ENCODE measurements at places on chromosomes 7 and 10.
A peak's percentile ranks its signal among the peaks of the same experiment; 100 is the strongest.

GRCh38 chr10:22635650-22636049 lies 78.7 kb downstream of the PIP4K2A start:
- DNase-seq, result no peak

DNA sequence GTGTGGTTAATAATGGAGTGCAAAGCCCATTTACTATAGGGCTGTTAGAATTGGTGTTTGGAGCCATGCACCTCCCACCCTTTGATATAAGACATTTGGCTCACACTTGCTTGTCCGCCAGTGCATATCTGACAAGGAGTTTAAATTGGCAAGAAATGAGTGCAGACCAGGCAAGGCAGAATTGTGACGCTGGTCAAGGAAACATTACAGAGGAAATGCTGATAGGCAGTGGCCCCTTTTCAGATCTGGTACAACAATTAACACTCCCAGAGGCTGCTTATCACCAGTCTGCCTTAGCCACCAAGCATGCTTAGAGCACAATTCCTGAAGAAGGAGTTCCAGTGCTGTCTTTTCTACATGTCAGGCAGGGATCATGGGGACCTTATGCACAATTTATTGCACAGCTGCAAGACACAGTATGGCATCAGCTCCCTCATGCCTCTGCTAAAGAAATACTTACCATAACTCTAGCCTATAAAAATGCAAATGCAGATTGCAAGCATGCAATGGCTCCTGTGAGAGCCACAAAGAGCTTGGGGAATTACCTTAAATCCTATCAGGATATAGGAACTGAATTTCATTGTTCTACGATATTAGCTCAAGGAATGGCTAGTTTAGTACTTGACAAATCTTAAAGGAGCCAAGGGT lies 35.2 kb downstream of the OR13A1 start:
- DNase-seq, result no peak

- DNase-seq, result no peak
Measured at GRCh38 chr10:99660662-99661376, 1.5 kb downstream of the ENTPD7 start.

GRCh38 chr10:95835149-95835860 lies 72.5 kb upstream of the CC2D2B start:
- DNase-seq, result no peak

DNA sequence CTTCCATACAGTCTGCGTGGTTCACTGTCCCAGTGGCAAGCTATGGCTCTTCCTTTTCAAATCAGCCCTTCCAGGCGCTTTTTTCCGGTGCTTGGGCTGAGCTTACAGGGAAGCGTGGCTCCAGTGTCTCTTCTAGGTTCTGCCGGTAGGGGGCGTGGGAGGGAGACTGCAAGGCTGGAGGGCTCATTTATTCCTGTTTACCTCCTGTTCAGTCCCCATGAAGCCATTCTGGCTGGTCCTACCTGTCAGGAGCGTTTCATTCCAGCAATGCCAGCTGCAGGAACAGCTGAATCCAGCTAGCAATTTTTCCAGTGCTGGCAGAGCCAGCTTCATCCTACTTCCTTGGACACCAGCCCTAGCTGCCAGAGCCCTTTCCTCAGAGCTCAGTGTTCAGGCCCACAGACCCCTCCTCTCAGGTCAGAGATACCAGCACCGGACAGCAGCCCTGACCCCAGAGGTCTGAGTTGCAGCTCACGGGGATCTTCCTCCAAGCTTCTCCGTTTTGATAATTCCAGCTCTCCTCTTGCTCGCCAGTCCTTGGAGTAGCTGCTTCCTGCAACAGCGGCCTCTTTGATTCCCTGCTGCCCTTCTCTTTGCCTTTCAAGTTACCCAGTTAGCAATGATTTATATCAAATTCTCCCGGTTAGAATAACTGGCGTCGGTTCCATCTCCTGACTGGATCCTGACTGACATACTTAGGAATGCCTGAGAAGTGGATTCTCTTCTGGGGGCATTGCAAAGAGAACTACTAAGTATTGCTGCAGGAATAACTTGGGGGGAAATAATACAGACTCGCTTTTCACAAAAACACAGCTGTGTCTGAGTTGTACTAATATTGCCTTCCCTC lies 129.8 kb downstream of the FRMD4A start:
- no peak for DNase-seq

DNA sequence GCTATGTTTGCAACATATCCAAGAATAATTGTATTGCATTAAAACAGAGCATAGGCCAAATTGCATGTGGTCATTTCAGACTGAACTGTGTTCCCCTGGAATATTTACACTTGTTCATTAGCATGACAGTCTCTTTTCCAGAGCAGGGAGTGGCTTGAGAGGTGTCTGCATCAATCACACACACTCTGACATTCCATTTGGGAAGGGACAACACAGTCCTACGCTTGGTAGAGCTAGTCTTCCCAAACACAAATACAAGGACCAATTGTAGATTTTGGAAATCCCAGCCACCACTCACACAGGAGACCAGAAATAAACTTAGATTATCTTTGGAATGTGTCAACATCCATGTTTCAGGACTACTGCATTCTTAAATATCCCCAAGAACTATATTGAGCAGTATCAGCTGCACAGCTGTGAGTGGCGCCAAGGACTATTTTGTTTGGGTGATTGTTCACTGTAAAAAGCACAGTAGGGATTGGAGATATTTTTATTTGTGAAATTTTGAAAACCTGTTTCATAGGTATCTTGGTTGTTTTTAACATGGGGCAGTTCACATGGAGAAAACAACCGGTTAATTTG lies 93.6 kb upstream of the PRR15 start:
- DNase-seq, result no peak

- no peak for DNase-seq
Measured at GRCh38 chr7:2355705-2356008, 1.0 kb downstream of the EIF3B start.

- no peak for DNase-seq
Measured at GRCh38 chr7:154682003-154682402, 320.9 kb downstream of the PAXIP1 start.

DNA sequence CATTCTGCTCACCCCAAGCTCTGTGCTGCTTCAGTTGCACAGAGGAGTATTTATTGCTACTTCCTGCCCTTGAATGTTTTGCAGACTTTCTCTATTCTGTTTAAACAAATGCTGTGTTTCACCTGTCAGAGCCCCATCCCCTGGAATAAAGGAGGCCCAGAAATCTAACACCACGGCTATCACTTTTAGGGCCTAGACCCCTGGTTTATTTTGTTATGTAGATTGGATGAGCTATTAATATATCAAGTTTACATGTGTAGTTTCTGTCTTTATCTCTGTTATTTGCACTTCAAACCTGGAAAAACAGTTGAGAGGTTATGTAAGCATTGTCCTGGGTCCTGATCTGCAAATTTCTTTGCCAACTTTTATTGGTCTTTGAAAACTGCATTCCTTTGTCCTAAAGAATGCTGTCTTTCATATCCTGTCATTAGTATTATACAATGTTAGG lies 630.1 kb downstream of the PARD3 start:
- no peak for DNase-seq

GRCh38 chr7:69534461-69535041 lies 63.7 kb upstream of the AUTS2 start:
- DNase-seq, result no peak

- peak; percentile 64 for DNase-seq
Measured at GRCh38 chr7:100483090-100483721, 521 bp upstream of the NYAP1 start.

DNA sequence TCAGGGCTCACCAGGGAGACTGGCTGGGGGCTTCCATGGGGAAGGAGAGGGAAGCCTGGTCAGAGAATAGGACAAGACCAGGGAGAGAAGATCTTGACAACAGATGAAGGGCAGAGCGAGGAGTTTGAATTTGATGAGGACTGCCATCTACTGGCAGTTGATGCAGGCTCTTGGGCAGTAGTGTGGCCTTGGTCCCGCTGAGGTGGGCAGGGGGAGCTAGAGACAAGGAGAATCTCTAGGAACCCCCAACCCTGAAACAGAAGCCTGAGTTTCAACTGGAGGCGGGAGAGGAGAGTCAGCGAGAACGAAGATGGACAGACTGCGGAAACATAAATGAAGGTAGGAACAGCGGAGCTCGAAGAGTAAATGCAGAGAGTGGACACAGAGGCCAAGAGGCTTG lies 81.0 kb downstream of the PPP1R3C start:
- no peak for DNase-seq

DNA sequence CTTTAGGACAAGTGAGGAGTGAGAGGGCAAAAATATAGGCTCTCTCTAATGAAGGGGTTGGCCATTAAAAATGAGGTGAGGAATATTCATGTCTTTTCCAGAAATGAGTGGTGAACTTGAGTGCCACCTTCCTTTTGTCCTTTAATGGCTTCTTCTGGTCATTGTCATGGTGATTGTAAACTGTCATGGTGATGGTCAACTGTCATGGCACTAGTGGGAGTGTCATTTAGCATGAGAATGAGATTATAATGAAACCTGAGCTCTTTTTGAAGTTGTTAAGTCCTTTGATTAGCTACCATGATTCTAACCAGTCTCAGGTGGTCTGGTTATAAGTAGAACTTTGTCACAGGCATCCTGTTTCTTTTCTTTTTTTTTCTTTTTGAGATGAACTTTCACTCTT lies 524.4 kb downstream of the NEBL start:
- no peak for DNase-seq

DNA sequence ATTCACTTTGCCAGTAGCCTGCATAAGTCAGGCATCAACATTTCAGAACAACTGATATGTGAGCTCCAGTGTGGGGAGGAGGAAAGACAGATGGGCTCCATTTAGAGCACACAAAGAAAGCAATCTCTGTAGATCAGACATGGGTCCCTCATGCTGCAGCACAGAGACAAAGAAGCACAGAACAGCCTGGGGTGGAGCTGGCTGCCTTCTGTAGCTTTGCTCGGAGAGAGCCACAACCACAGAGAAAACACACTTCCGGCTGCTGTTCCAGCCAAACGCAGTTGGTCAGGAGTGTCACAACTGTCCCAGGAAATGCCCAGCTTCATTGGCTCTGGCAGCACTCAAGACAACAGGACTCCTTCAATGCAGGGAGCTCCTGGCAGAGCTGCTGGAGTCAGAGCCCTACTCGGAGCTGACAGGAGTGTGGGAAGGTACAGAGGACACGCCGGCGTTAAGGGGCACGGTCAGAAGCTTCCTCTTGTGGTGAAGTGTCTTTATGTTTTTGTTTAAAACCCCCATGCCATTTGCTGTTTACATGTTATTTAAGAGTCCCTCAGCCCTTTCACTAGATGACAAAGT lies 494.4 kb downstream of the TCERG1L start:
- no peak for DNase-seq

DNA sequence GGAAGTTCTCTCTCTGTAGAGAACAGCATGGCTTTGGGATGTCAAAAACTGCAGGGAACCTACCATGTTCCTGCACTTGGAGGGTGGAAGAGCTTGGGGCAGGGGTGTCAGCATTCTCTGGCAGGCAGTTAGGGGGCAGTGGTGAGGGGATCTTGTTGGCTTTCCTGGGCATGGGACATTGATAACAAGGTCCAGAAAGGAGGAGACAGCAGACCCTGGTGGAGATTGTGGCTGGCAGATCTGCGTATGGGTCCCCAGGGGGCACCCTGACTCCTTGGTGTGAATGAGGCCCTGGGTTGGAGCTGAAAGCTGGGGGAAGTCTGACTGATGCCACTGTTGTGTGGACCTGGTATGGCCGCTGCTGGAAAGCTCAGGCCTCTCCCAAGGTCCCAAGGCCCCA lies 22.9 kb upstream of the CAMK2B start:
- DNase-seq, result no peak

GRCh38 chr10:106280896-106281460 lies 883.5 kb downstream of the SORCS1 start:
- no peak for DNase-seq

Measured in stimulated activated CD8-positive, alpha-beta memory T cell treated with anti-CD3 and anti-CD28 coated beads, Interleukin-7, amount 100 ng/mL, for 48 hours (primary cell).